Activated T-helper 1 cell treated with Interleukin-2 at 50 U/mL for 16 hours (primary cell): ENCODE measurements at places on chromosomes 2 and 18.

DNA sequence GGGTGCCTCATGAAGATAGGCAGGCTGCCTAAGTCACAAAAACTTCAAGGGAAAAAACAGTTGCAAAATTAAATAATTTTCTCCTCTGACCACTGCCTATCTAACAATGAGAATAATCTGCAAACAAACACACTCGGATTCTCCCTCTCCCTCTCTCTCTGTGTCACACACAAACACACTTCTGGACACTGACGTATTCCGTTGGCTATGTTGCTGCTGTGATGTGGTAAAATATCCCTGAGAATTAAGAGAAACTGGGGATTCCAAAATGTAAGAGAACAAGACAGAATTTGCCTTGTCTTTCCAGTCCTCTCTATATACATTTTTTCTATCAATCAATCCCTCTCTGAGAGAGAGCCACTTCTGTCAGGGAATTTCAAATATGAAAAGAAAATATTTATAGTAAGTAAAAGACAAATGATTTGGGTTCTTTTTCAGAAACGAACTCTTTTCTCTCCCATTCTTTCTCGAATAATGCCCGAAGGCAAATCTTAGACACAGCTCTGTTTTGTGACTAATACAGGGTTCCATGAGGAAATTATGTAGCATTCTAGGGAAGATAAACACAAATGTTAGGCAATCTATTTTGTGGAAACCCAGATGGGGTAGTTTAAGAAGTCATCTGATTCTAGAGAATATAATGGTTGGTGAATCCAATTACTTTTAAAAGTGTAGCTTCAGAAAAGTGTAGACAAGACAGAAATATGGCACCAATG is 310.3 kb upstream of the CYP26B1 start:
- DNase-seq: no peak

- DNase-seq: no peak
Observed at GRCh38 chr2:47631306-47631705, 151.6 kb upstream of the MSH6 start.

- no peak for DNase-seq
Observed at GRCh38 chr2:110667071-110667470, 10.8 kb downstream of the BUB1 start.

GRCh38 chr2:231110551-231110950 is 14.3 kb downstream of the HTR2B start:
- DNase-seq: no peak

- DNase-seq: no peak
Observed at GRCh38 chr2:43736637-43737036, 37.2 kb upstream of the DYNC2LI1 start.

- DNase-seq: no peak
Observed at GRCh38 chr18:76351961-76352581, 143.0 kb downstream of the ZNF516 start.

DNA sequence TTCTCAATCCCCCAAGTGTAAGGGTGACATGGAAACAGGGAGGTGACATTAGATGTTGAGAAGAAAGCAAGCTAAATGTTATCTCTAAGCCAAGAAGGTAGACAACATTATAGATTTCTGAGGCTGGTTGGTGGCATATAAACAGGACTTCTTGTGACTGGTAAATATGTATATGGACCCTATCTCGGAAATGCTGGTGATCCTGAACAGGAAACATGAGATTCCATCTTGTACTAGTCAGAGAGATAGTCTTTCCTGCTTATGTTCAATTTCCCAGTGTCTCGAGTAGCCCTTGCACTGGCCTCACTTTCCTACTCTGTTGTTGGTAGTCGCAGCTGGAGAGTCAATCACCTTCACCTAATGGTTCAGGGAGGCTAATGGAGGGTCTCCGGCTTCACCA is 26.8 kb downstream of the MOGAT1 start:
- DNase-seq: no peak

- DNase-seq: no peak
Observed at GRCh38 chr2:25402477-25402876, 60.8 kb upstream of the DNMT3A start.

GRCh38 chr2:123808243-123808642 is 216.8 kb upstream of the CNTNAP5 start:
- no peak for DNase-seq

DNA sequence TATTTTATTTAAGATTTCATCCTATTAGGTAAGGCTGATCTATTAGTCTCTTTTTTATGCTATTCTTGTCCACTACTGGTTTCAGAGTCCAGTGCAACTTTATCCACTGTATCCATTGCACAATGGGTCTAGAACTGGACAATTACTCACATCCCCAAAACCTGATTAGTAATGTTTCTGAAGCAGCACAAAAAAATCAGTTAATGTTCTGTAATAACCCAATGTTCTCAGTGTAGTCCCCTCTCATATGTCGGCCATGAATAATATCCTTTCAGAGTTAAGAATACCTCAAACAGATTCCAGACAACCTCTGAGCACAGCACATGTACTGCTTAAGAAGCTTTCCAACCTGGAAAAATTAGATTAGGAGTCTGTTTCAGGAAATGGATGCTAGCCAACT is 29.7 kb downstream of the MGAT4A start:
- DNase-seq: no peak

GRCh38 chr2:9315280-9315847 is 108.0 kb downstream of the ITGB1BP1 start:
- DNase-seq: no peak

GRCh38 chr2:30666266-30666874 is 140.9 kb downstream of the CAPN13 start:
- no peak for DNase-seq
